ENCODE measurements at places on chromosomes 16 and 17.
A peak's percentile ranks its signal among the peaks of the same experiment; 100 is the strongest.

GRCh38 chr17:2703181-2703580 is 8.4 kb downstream of the CLUH start:
- no peak for DNase-seq

DNA sequence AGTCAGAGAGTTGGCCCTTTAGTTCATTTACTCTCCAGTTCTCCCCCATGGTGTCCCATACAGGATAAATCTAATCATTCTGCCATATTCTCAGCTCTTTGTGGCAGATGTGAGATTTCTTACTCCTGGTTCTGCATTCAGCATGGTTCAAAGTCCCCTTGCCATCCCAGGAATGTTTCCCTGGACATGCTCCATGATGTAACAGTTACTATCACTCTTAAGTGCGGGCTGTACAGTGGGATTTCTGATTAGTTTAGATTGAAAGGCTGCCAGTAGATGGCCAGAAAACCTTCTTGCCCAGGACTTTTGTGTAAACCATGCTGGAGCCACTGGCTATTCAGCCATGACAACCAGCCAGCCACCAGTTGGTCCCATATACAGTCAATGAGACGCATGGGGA is 10.4 kb downstream of the KRT37 start:
- no peak for DNase-seq

DNA sequence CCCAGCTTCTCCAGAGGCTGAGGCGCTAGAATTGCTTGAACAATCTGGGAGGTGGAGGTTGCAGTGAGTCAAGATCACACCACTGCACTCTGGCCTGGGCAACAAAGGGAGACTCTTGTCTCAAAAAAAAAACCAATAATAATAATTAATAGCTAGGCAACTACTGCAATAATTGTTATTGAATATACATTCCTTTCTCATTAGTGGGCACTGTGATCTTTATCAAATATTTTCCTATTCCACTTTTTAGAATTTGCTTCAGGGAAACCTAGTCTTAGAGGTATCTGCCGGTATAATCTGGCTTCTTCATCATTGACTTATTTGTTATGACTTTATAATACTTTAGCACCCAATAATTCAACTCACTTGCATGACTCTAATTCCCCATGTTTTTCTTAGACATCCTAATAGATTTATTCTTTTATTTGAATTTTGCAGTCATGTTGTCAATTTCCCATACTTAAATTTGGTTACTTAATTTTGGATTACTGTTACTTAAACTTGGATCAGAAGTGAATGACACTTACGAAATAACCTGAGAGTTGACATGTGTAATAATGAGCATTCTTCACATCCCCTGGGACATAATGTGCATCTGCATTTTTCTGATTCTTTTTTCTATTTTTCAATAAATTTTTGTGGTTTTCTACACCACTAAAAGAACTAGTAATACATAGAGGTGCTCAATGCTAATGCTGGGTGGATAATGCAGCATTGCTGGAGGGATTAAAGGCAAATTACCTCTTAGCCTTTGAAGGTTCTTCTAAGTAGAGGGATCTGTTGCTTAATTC is 25.0 kb upstream of the KCNJ16 start:
- no peak for DNase-seq

- no peak for DNase-seq
Measured at GRCh38 chr16:47617732-47618131, 156.6 kb downstream of the PHKB start.

- DNase-seq: no peak
Measured at GRCh38 chr16:85385463-85386331, 227.4 kb upstream of the GSE1 start.

DNA sequence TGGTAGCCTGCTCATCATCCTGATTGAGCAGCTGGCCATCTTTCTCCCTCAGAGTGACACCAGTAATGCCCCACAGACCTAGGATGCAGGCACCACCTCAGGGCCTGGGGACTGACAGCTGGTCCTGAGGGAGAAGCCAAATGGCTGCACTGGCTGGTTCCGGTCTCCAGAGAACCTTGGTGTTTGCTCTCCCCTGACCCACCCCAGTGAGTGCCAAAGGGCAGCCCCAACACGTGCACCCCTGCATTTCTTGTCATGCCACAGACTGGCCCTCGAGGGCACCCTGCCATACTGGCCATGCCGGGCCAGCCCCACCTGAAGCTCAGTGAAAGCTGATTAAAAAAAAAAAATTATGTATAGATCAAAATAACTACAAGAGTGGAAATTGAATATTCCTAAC is 100.5 kb downstream of the WNT3 start:
- DNase-seq: no peak

- DNase-seq: no peak
Measured at GRCh38 chr16:79985606-79986005, 385.1 kb upstream of the MAF start.

- no peak for DNase-seq
Measured at GRCh38 chr17:16434662-16435061, 19.3 kb downstream of the TRPV2 start.

- no peak for DNase-seq
Measured at GRCh38 chr16:52450241-52450640, 96.7 kb downstream of the TOX3 start.

GRCh38 chr17:68006797-68007196 is 10.5 kb upstream of the C17orf58 start:
- no peak for DNase-seq

DNA sequence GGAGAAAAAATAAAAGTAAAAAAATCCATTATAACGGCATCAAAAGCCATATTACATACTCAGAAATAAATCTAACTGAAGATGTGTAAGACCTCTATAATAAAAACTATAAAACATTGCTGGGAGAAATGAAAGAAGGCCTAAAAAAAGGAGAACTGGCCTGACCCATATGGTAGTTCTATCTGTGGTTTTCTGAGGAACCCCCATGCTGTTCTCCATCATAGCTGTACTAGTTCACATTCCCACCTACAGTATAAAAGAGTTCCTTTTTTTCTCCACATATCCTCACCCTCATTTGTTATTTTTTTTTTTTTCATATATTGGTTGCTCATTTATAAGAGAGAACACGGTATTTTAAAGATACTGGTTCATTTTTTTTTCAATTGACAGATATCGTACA is 191.8 kb downstream of the STX8 start:
- DNase-seq: no peak

GRCh38 chr16:12818326-12818725 is 14.6 kb upstream of the CPPED1 start:
- no peak for DNase-seq

GRCh38 chr17:55436224-55437158 is 14.9 kb upstream of the MMD start:
- no peak for DNase-seq

DNA sequence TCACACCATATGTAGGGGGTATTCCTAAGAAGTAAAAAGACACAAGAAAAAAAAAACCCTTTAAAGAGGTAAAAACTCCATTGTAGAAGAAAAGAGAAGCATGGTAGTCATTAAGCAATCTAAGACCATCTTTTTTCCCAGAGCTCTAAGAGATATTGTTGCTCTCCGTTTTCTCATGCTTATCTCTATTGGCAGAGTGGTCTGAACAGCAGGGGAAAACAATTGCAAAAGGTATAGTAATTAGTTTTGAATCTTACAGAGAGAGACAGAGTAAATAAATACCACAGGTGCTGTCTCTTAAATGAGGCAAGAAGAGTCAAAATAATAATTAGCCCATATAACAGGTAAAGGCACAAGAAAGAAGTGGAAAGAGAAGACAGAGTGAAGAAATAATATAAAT is 821.4 kb upstream of the CA10 start:
- DNase-seq: no peak

DNA sequence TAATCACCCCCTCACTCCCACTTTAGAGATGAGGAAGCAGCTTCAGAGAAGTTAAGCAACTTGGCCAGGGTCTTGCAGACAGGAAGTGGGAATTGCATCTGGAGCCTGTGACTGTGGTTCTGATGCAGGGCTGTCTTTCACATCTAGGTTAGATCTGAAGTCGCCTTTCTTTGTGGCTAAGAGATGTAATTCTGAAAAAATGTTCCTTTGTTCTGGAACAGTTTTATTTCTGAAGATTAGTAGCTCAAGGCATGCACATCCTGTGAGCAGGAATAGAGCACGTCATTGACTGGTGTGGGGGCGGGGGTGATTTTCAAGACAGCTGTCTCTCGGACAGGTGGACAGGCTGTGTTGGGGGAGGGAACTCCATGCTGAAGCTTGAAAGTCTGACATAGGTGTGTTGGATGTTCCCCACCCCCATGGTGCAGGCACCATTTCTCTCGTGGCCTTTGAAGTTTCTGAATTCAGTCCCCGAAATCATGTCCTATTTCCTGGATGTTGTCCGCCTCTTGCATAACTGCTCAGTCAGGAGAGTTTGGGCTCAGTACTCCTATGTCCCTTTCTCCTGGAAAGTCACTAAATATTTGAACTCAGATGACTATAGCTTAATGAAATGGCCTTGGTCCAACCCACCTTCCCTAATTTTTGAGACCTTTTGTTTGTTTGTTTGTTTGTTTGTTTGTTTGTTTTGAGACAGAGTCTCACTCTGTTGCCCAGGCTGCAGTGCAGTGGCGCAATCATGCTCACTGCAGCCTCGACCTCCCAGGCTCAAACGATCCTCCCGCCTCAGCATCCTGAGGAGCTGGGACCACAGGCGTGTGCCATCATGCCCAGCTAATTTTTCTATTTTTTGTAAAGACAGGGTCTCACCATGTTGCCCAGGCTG is 21.0 kb upstream of the HERPUD1 start:
- DNase-seq: no peak

DNA sequence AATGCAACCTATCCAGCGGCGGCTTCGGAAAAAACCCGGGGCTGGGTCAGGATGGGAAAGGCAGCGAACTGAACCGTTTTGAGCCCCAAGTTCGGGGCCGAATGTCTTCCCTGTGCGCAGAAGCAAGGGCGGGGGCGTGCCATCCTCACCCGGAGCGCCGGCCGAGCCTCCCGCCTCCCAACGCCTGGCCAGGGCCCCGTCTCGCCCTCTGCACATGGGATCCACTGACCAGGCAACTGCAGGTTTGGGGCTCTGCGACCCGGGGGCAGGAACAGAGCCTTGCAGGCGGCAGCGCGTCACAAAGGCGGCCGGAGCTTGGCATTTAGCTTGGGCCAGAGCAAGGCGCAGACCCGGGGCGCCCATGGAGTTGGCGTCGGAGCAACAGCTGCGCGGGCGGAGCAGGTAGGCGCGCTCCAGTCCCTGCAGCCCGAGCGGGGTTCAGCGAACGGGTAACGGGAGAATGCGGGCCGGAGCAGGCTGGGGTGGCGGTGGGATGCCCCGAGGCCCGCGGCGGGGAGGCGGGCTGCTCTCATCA is at the start of gene FBXO39:
FBXO39 (plus strand) TSS at position 345 of the 535 bp plus-strand sequence. CDS start 3,654 bp downstream, outside the sequence.
- DNase-seq: peak; percentile 72

GRCh38 chr17:39062846-39063680 is 88.4 kb downstream of the PLXDC1 start:
- DNase-seq: no peak

- no peak for DNase-seq
Measured at GRCh38 chr17:50015146-50015545, 20.1 kb upstream of the DLX3 start.

GRCh38 chr17:16287563-16288027 is 65.7 kb downstream of the CENPV start:
- DNase-seq: no peak

- no peak for DNase-seq
Measured at GRCh38 chr17:66422186-66422585, 119.8 kb downstream of the PRKCA start.

GRCh38 chr16:49470513-49470991 is 96.9 kb downstream of the C16orf78 start:
- no peak for DNase-seq

DNA sequence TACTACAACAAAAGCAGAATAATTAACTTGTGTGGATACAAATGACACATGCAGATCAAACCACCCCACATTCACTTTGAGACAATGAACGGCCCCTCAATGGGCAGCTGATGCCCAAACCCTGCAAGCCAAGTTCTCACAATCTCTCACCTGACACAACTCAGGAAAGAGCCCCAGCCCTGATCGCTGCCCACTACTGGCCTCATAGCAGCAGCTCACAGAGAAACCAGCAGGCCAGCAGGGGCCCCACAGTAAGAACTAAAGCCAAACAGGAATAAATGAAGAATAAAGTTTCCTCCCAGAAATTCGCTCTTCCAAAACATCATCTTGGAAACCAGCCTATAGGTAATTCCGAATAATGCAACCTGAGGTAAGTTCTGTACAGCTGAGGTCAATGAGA is 7.7 kb downstream of the AKTIP start:
- DNase-seq: peak; percentile 35

GRCh38 chr17:39527220-39527813 is 66.0 kb downstream of the CDK12 start:
- DNase-seq: peak; percentile 37

DNA sequence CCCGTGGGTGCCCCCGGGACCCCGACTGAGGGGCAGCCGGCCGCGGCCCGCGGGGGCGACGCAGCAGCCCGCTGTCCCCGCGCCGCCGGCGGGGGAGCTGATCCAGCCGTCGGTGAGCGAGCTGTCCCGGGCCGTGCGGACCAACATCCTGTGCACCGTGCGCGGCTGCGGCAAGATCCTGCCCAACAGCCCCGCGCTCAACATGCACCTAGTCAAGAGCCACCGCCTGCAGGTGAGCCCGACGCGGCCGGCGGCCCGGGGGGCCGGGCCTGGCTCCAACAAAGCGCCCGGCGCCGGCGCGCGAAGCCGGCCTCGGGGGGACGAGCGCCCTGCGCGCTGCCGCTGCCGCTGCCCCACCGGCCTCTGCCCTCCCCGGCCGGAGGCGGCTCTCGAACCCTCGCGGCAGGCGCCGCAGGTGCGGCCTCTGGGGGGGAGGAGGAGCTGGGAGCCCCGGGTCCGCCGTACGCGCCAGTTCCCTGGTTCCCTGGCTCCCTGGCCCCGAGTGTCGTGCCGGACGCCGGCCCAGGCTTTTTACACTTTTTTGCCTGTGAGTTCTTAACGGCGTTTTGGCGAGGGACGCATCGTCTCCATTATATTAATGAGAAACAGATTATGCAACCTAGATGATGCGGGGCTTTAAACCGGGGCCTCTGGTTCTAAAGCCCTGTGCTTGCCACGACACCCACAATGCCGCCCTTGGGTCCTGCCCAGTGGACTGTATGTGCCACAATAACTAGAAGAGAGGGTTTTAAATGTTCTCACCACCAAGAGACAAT is 521 bp downstream of the ATMIN start:
- peak; percentile 81 for DNase-seq

DNA sequence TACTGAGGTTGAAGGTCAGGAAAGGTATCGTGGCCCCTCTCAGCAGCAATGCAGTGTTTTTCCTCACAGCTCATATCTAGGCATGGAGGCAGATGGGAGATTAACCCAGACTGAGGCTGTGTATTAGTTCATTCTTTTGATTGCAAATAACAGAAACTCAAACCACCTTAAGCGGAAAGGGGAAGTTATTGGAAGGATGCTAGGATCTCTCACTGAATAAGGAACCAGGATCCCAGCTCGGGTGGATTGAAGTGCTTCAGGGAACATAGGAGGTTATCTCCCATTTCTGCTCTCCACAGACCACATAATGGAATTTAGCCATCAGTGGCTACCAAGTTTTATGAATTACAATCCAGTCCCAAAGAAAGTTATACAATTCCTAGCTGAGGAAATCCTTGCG is 8.2 kb downstream of the ZNF689 start:
- DNase-seq: no peak
